ENCODE measurements at places on chromosomes 3 and 15.

- H3K36me3 ChIP-seq, result no peaks in the 10 kb centered on the region
- no peaks in the 10 kb centered on the region for H3K27me3 ChIP-seq
- no peak for DNase-seq
- H3K4me3 ChIP-seq, result no peak overlapping the region
- no peak overlapping the region for H3K27ac ChIP-seq
Observed at GRCh38 chr15:91780387-91780786, 73.1 kb upstream of the SLCO3A1 start.

- no peaks in the 10 kb centered on the region for H3K27me3 ChIP-seq
- no peak for DNase-seq
- H3K27ac ChIP-seq, result no peak overlapping the region
- H3K4me1 ChIP-seq, result peaks cover 49% of the 10 kb centered on the region
- no peak overlapping the region for H3K4me3 ChIP-seq
Observed at GRCh38 chr15:31271224-31271635, 55.4 kb upstream of the KLF13 start.

GRCh38 chr3:12400616-12401194, 83.6 kb upstream of the TSEN2 start:
- no peaks in the 10 kb centered on the region for H3K4me1 ChIP-seq
- no peak for DNase-seq
- H3K27ac ChIP-seq, result no peak overlapping the region
- no peaks in the 10 kb centered on the region for H3K36me3 ChIP-seq

- no peaks in the 10 kb centered on the region for H3K27me3 ChIP-seq
- H3K4me1 ChIP-seq, result peaks cover 20% of the 10 kb centered on the region
- peak; percentile 42 for DNase-seq
- peak overlapping the region; percentile 74 for H3K27ac ChIP-seq
- no peak overlapping the region for H3K4me3 ChIP-seq
Observed at GRCh38 chr3:71006810-71007785, 576.4 kb downstream of the FOXP1 start.

GRCh38 chr3:170953229-170953628, 44.8 kb upstream of the EIF5A2 start:
- H3K27me3 ChIP-seq, result no peaks in the 10 kb centered on the region
- H3K4me1 ChIP-seq, result no peaks in the 10 kb centered on the region
- no peak overlapping the region for H3K27ac ChIP-seq
- no peak for DNase-seq

DNA sequence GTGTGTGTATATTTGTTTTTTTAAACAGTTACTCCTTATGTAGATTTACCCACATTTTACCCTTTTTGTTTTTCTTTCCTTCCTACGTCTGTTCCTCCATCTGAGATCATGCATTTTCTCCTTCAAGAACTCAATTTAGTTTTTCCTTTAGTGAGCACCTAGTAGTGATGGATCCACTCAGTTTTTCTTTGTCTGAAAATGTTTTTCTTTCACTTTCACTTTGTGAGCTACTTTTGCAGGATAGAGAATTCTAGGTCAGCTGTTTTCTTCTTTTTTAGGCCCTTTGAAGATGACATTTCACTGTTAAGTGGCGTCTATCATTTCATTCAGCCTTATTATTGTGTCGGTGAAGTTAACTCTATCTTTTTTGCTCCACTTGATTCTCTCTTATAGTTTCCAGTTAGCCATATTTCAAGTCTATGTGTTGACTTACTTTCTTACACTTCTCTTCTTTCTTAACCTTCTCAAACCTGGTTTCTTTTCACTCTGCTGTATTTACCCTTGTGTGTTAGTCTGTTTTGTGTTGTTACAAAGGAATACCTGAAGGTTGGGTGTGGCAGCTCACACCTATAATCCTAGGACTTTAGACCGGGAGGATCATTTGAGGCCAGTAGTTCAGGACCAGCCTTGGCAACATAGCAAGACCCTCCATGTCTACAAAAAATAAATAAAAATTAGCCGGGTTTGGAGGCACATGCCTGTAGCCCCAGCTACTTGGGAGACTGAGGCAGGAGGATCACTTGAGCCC, 55.8 kb downstream of the PRKCI start:
- no peaks in the 10 kb centered on the region for H3K27me3 ChIP-seq
- H3K36me3 ChIP-seq, result no peaks in the 10 kb centered on the region
- no peak for DNase-seq
- no peak overlapping the region for H3K27ac ChIP-seq

DNA sequence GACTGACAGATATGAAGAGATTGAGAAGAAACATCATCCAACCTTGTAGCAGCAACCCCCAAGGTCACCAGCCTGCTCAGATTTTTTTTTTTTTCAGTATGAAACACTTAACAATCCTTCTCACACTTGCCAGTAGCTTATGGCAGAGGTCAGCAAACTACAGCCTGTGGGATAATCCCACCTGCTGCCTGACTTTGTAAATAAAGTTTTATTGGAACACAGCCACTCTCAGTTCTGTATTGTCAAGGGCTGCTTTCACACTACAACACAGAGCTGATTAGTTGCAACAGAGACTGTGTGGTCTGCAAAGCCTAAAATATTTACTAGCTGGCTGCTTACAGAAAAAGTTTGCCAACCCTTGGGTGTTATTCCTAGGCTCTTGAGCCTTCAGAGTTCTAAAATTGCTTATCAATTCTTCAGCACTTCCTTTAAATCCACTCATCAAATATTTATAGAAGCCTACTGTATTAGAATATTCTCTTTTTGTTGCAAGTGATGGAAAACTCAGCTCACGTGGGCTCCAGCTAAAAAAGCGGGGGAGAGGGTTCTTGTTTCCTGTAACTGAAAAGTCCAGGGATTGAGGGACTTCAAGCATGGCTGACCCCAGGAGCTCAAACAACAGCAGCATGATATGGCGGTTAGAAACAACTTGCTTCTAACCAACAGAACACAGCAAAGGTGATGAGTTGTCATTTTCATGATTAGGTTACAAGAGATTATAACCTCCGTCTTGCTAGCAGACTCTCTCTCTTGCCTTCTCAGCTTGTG, 246.1 kb downstream of the SHQ1 start:
- H3K27me3 ChIP-seq, result no peaks in the 10 kb centered on the region
- no peak for DNase-seq
- H3K4me1 ChIP-seq, result no peaks in the 10 kb centered on the region
- H3K36me3 ChIP-seq, result no peaks in the 10 kb centered on the region
- no peak overlapping the region for H3K4me3 ChIP-seq

- H3K36me3 ChIP-seq, result peaks cover 41% of the 10 kb centered on the region
- no peaks in the 10 kb centered on the region for H3K27me3 ChIP-seq
- H3K4me3 ChIP-seq, result no peak overlapping the region
- DNase-seq, result no peak
Observed at GRCh38 chr3:18398448-18398847, 26.7 kb downstream of the SATB1 start.

- DNase-seq, result no peak
- no peak overlapping the region for H3K4me3 ChIP-seq
- no peaks in the 10 kb centered on the region for H3K27me3 ChIP-seq
- H3K36me3 ChIP-seq, result no peaks in the 10 kb centered on the region
Observed at GRCh38 chr3:105429034-105429762, 62.5 kb downstream of the ALCAM start.

GRCh38 chr3:160170409-160171370, 54.5 kb upstream of the C3orf80 start:
- no peaks in the 10 kb centered on the region for H3K36me3 ChIP-seq
- no peak overlapping the region for H3K4me3 ChIP-seq
- H3K27ac ChIP-seq, result no peak overlapping the region
- H3K4me1 ChIP-seq, result no peaks in the 10 kb centered on the region
- no peak for DNase-seq
- no peaks in the 10 kb centered on the region for H3K27me3 ChIP-seq

DNA sequence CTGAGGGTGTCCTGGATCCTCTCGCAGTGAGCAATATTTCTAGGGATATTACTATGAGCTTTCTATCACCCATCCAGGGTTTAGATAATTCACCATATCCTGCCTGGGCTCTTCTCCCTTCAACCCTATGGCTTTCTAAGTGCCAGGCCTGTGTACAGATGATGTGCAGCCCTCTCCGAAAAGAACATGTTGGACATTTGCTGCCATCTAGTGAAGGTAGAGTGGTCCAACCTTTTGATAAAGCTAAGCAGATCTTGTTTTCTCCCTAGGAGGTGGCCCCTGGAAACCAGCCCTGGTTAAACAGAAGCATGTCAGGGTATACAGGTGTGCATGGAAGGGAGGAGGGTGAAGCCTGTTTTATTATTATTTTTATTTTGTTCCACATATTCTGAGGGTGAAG, 27.9 kb upstream of the SCN10A start:
- no peaks in the 10 kb centered on the region for H3K4me1 ChIP-seq
- H3K27me3 ChIP-seq, result no peaks in the 10 kb centered on the region
- no peak for DNase-seq

DNA sequence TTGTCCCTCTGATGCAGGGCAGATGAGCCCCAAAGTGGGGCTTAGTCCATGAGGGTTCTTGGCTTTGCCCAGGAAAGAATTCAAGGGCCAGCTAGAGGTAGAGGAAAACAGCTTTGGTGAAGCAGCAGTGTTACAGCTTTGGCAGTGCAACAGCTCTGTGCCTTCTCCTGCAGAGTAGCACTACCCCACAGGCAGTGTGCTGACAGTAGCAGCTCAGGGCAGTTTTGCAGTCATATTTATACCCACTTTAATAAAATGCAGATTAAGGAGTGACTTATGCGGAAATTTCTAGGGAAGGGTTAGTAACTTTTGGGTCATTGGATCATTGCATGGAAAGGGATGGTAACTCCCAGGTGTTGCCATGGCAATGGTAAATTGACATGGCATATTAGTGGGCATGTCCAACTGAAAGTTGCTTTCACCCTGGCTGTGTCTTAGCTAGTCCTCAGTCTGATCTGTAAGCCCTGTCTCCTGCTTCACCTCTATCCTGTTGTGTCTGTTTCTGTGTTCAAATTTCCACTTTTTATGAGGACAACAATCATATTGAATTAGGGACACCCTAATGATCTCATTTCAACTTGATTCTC, 241.3 kb upstream of the C2CD4B start:
- H3K27ac ChIP-seq, result no peak overlapping the region
- no peaks in the 10 kb centered on the region for H3K27me3 ChIP-seq
- H3K4me1 ChIP-seq, result no peaks in the 10 kb centered on the region

GRCh38 chr15:99110581-99111320, 5.9 kb downstream of the SYNM start:
- no peaks in the 10 kb centered on the region for H3K27me3 ChIP-seq
- no peak overlapping the region for H3K4me3 ChIP-seq
- peaks cover 12% of the 10 kb centered on the region for H3K4me1 ChIP-seq
- no peak for DNase-seq
- H3K27ac ChIP-seq, result no peak overlapping the region

- H3K4me3 ChIP-seq, result no peak overlapping the region
- no peak for DNase-seq
- no peak overlapping the region for H3K27ac ChIP-seq
Observed at GRCh38 chr3:194449913-194450312, 36.9 kb downstream of the ATP13A3 start.

GRCh38 chr3:135079095-135079494, 284.0 kb downstream of the EPHB1 start:
- no peak overlapping the region for H3K27ac ChIP-seq
- no peaks in the 10 kb centered on the region for H3K36me3 ChIP-seq
- no peaks in the 10 kb centered on the region for H3K27me3 ChIP-seq
- H3K4me1 ChIP-seq, result no peaks in the 10 kb centered on the region
- H3K4me3 ChIP-seq, result no peak overlapping the region

DNA sequence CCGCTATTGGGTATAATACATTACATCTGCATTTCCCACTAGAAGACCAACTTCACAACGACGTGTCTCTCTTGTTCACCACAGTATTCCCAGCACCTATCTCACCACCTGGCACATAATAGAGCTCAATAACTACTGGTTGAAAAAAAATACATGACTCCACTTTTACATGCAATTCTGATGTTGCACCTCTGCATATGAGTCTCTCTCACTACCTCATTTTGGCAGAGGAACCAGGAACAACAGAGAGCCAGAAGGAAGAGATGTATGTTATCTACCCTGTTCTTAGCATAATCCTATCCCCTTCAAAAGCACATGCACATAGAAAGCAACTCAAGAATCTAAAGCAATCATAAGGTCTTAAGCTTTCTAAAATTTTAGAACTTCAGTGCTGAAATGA, 61.6 kb downstream of the SHQ1 start:
- H3K27ac ChIP-seq, result no peak overlapping the region
- H3K27me3 ChIP-seq, result no peaks in the 10 kb centered on the region
- no peak overlapping the region for H3K4me3 ChIP-seq
- H3K36me3 ChIP-seq, result no peaks in the 10 kb centered on the region
- H3K4me1 ChIP-seq, result no peaks in the 10 kb centered on the region

DNA sequence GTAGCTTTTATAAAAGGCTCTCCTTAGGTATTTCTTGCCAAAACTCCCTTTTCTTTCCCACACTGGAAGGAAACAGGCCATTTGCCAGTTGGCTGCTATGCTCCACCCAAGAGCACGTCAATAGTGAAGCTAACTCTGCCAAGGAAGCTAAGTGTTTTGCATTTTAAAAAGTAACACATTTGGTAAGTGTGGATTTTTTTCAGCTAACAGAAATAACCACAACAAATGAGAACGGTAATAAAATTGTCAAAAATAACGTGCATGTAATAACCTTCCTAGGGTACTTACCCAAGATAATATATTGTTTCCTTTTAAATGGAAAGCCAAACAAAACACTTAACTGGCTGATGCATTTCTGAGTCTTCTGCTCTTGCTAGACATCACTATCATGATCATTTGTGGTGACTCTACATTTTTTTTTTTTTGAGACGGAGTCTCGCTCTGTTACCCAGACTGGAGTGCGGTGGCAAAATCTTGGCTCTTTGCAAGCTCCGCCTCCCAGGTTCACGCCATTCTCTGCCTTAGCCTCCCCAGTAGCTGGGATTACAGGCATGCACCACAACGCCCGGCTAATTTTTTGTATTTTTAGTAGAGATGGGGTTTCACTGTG, 4.6 kb downstream of the DPP8 start:
- DNase-seq, result no peak
- peaks cover 53% of the 10 kb centered on the region for H3K36me3 ChIP-seq
- no peaks in the 10 kb centered on the region for H3K27me3 ChIP-seq

DNA sequence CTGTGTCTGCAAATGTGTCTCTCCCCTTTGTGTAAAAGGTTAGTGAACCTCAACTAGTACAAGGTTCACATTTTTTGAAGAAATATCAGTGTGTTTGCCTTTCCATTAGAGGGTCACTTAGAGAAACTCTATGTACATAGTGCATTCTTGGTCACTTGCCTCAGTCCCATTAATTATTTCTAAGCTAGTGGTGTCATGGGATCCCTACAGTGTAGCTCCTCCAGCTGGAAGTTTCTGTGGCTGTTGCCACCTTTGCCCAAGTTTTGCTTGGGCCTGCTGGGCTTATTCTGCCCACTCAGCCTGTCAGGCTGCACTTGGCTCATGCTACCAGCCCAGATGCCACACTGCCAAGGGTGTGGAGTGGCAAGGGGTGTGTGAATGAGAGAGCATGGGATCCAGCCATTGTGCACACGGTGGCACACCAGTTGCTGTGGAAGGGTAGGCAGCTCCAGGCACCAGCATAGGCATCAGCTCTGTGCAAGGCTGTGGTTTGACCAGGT, 161.7 kb downstream of the ARPP21 start:
- H3K27me3 ChIP-seq, result no peaks in the 10 kb centered on the region
- H3K27ac ChIP-seq, result no peak overlapping the region

GRCh38 chr3:125048282-125048681, 7.5 kb downstream of the HEG1 start:
- H3K4me3 ChIP-seq, result no peak overlapping the region
- H3K27ac ChIP-seq, result no peak overlapping the region
- H3K27me3 ChIP-seq, result no peaks in the 10 kb centered on the region
- no peak for DNase-seq

GRCh38 chr3:80677796-80678195, 910.0 kb upstream of the ROBO1 start:
- H3K4me3 ChIP-seq, result no peak overlapping the region
- H3K27me3 ChIP-seq, result no peaks in the 10 kb centered on the region
- H3K27ac ChIP-seq, result no peak overlapping the region
- no peaks in the 10 kb centered on the region for H3K36me3 ChIP-seq

All from naive thymus-derived CD4-positive, alpha-beta T cell (primary cell).